ENCODE measurements at places on chromosomes 5 and 9.

DNA sequence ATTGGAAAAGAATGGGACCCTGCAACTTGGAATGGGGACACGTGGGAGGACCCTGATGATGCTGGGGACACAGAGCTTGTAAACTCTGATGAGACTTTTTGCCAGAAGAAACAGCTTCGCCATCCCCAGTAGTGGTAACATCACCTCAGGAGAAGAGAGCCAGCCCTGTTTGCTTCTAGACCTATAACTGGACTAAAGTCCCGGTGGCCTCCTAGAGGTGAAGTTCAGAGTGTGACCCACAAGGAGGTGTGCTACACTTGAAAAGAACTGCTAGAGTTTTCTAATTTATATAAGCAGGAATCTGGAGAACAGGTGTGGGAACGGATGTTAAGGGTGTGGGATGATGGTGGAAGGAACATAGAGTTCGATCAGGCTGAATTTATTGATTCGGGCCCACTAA, 19.8 kb downstream of the NSA2 start:
- no peak for DNase-seq

GRCh38 chr9:93651521-93651950, 75.2 kb downstream of the PHF2 start:
- no peak for DNase-seq

- no peak for DNase-seq
Observed at GRCh38 chr9:88936668-88937067, 54.6 kb upstream of the S1PR3 start.

DNA sequence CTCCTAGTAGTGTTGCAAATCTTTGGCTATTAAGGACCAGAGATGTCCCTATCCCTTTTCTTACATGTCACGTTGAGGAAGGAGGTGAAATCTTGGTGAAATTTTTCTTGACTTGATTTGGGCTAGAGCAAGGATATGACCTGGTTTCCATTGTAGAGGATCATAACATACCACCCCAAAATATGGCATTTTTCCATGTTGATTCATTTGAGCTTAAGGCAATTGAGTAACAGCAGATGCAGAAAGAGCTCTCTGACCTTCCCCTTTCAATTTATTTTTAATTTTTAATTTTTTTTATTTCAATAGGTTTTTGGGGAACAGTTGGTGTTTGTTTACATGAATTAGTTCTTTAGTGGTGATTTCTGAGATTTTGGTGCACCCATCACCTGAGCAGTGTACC, 61.2 kb upstream of the MAP1B start:
- no peak for DNase-seq

DNA sequence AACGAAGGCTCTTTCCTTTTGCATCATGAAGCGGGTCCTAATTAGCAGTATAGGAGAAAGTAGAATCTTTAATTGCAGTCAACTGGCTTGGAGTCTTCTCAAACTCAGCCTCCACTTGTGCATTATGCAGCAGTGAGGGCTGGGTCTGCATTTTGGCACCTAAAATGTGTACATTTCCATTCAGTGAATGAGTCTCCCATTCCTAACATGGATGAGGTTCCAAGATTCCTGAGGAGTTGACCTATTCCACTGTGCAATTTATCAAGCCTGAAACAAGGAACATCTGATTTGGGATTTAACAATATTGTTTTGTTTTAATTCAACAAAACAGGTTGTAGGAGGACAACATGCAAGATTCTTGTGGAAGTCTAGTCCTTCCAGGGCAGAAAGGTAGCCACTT, 171.8 kb upstream of the S1PR3 start:
- no peak for DNase-seq

GRCh38 chr9:69431777-69432176, 106.8 kb downstream of the ENTREP1 start:
- no peak for DNase-seq

GRCh38 chr5:155651-156410, 35.5 kb upstream of the LRRC14B start:
- peak; percentile 5 for DNase-seq
